ENCODE measurements at places on chromosomes 16 and 17.

DNA sequence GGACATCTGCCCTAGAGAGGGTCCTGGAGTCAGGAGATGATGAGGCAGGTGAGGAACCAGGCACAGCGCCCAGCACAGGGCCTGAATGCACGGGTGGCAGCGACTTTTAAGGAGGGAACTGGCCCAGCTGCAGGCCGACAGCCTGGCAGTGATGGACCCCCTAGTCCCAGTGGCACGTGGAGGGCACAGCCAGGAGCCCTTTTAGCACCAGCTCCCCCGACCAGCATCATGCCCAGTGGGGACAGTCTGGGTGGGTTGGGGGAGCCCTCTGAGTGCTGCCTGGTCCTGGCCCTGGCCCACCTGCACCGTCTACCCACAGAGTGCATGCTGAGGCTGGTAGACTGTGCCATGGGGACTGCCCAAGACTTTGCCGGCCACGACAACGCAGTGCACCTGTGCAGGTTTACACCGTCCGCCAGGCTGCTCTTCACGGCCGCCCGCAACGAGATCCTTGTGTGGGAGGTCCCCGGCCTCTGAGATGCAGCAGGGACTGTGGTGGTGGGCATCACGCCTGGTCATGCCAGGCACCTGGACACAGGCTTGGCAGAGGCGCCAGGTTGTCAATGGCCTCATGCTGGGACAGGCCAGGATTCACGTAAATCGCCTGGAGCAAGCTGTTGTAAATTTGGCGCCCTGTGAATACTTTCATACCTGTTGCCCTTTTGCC is 686 bp upstream of the RHOT2 start:
- no peak for DNase-seq

- DNase-seq = no peak
Observed at GRCh38 chr17:65243838-65244625, 106.9 kb downstream of the RGS9 start.

GRCh38 chr17:43880420-43880991 is 26.8 kb downstream of the MPP2 start:
- no peak for DNase-seq

DNA sequence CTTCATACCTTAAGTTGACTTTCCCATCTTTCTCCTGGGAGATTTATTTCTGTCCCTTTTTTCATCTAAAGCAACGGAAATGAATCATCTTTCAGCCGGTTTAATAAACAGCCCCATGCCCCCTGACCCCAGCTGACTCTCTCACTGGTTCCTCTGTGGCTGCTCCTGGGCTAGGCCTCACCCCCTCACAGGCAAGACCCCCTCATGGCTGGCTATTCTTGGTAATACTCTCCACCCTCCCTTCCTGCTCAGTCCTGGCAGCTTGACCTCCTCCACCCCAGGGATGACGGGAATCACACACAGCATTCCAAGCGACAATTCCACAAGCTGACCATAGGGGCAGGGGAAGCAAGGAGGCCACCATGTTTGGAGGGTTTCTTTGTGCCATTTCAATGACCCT is 1.5 kb upstream of the ADAP2 start:
- DNase-seq = no peak

DNA sequence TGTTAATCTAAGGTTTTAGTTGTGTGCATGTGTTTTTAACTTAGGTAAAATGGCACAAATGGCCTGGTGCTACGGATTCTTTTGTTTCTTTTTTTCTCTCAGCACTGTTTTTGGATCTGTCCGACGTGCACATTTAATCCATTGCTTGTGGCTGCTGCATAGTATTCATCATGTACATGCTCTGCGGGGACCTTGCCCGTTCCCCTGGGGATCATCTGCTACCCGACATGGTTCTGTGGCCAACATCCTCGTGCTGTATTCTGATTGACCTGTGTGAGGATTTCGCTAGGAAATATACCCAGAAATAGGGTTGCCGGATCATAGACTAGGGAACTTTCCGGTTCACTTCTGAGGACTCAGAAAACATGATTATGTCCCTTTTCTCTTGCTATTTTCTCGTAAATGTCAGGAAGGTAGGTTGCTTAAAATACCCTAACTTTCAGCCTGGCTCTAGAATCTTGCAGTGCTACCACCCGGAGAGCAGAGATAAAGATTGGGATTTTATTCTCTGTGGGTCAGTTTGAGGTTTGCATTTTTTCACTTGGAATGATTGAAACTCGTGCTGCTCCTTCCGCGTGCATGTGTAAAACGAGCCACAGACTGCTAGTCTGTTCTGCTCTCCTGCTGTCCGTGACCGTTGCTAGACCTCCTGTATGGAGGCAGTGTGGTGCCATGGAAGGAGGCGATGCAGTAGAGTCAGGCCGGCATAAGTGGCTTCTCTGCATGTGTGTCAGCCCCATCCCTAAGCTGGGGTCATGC is 42.9 kb downstream of the LDHD start:
- no peak for DNase-seq

- no peak for DNase-seq
Observed at GRCh38 chr17:64632194-64632593, 29.9 kb downstream of the SMURF2 start.

- DNase-seq = no peak
Observed at GRCh38 chr17:82373731-82374625, 2.4 kb downstream of the UTS2R start.

DNA sequence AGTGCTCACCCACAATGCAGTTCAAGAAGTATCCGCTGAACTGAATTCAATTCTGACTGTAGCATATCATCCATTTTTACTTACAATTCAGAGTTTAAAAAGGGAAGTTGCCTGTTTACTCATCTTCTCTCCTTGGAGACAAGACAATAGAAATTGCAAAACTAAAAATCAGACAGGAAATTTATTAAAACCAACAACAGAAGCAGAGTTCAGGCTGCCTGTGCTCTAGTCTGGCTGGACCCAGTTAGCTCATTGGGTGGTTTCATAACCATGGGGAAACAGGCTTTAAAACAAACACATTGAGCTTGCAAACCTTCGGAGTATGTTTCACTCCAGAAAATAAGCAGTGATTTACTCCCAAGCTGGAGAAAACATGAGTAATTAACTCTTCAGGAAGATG is 321.4 kb downstream of the GRIN2A start:
- DNase-seq = no peak

GRCh38 chr17:8985054-8985701 is 19.7 kb upstream of the PIK3R5 start:
- DNase-seq = no peak

DNA sequence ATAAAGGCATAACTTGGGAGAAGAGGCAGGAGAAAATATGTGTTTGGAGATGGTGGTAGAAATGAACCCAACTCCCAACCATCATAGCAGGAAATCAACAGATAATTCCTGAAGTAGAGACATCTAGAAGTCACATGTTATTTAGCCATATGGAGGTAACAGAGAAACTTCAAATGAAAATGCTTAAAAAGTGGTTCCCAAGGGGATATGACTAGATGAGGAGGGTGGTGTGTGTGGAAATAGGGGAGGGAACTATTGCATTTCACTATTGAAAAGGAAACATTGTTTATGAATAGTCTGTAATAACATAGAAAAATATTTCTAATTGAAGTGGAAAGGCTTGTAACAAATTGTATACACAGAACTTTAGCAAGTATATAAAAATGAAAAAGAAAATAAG is 412.0 kb downstream of the SHISA9 start:
- no peak for DNase-seq

DNA sequence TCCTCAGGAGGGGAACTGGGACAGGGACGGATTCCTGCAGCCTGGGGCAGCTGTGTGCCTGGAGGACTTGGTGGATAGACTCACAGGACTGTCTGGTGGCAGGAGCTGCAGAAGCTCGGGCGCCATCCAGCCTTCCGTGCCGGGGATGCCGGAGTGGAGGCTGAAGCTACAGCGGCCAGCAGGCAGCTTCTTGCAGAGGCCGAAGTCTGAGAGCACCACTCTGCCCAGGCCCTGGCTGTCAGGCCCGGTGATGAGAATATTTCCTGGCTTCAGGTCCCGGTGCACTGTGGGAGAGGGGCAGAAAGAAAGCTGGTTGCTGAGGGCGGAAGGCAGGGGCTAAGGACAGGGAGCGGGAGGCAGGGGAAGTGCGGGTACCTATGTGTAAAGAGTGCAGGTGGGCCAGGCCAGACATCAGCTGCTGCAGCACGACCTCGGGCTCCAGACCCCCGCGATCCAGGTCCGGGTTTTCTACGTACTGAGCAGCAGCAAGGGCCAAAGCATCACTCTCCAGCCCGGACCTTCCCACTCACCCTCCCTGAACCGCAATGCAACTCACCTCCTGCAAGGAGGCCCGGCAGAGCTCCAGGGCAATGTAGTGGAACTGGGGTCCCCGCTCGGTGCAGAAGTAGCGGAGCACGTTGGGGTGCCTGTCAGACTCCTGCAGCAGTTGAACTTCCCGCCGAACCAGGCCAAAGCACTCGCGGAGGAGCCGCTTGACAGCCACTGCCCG is 16.1 kb downstream of the PLK1 start:
- DNase-seq = no peak

DNA sequence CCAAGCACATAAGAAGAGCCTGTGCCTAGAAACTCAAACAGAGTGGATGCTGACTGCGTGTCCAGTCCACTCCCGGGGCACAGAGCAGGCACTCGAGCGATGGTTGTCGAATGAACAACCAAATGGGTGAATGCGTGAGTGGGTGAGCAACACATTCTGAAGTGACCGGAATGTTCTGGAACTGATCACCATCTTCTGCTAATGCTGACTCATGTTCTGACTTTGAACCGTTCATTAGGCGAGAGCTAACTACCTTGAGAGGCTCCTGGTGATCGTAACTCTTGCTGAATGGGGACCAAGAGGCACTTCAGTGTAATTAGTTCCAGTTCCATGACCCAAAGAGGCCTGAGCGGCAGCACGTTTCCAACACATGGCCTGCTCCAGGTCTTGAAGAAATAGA is 37.9 kb downstream of the IRF8 start:
- no peak for DNase-seq

DNA sequence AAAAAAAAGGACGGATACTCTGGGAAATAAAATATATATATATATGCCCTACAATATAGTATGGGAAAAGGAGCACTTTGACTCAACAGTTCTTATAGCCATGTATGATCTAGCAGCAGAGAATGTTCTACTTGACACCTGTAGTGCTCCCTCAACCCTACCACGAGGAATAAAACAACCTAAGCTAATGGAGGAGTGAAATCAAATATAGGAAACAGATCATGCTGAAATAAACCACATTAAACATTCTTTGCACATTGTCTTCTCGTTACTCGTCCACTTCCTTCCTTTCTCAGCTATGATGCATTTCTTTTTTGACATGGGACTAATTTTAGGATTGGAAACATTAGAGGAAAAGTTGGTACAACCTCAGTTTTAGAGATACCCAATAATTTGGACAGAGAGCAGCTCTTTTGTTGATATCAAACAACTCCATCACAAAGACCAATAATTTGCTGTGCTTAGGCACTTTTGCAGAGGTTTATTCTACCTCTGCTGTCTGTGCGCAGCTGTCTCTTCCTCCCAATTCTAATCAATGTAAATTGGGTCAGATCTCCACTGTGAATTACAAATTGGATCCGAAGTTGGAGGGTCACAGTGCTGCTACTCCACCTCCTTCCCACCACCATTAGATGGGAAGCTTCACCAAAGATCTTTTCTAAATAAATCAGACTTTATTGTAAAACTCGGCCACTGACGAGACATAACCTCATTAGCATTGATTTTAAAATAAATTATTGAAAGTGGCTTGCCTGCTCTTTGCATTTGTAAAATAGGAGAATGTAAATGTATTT is 65.8 kb downstream of the SNX11 start:
- no peak for DNase-seq

- no peak for DNase-seq
Observed at GRCh38 chr17:41625602-41626001, 1.2 kb upstream of the KRT17 start.

GRCh38 chr17:80063830-80064585 is 27.6 kb downstream of the CCDC40 start:
- no peak for DNase-seq

DNA sequence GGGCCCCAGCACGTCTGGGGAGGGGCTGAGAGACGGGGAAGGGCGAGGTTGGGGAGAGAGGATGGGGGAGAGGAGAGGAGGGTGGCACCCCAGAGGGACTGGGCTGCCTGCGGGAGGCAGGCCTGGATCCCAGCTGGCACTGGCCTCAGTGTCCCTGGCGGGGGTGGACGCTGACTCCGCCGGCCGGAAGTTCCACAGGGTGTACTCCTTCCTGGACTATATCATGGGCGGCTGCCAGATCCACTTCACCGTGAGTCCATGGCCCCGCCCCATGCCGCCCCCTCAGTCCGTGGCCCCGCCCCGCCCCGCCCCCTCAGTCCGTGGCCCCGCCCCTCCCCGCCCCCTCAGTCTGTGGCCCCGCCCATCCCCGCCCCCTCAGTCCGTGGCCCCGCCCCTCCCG is 11.3 kb downstream of the CPNE7 start:
- no peak for DNase-seq

DNA sequence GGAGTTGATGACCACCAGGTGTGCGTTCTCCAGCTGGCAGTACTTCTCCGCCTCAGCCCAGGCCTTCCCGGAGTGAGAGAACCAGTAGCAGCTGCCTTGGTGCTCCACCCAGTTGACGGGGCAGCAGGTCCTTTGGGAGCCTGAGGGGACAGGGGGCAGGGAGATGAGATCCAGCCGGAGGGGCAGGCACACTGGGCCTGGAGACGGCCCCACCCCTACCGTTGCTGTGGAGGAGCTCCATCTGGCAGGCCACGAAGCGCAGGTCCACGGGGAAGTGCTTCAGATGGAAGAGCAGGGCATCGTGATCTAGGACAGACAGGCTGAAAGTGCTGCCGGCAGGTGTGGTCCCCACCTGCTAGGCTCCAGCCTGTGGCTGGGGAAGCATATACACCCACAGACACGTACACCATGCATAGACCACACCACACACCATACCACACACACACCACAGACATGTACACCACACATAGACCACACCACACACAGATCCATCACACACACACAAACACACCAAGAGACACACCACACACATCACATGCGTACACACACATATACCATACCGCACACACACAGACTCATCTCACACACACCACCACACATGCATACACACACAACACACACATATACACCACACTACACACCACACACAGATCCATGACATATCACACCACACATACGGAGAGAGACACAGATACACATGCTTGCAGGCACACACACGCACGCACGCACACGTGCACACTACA is 7.4 kb downstream of the ASGR2 start:
- DNase-seq = no peak
